ENCODE measurements at places on chromosomes 2 and 18.

- no peak for DNase-seq
These were observed 598.2 kb upstream of the SYT4 start for GRCh38 chr18:43875511-43875910.

DNA sequence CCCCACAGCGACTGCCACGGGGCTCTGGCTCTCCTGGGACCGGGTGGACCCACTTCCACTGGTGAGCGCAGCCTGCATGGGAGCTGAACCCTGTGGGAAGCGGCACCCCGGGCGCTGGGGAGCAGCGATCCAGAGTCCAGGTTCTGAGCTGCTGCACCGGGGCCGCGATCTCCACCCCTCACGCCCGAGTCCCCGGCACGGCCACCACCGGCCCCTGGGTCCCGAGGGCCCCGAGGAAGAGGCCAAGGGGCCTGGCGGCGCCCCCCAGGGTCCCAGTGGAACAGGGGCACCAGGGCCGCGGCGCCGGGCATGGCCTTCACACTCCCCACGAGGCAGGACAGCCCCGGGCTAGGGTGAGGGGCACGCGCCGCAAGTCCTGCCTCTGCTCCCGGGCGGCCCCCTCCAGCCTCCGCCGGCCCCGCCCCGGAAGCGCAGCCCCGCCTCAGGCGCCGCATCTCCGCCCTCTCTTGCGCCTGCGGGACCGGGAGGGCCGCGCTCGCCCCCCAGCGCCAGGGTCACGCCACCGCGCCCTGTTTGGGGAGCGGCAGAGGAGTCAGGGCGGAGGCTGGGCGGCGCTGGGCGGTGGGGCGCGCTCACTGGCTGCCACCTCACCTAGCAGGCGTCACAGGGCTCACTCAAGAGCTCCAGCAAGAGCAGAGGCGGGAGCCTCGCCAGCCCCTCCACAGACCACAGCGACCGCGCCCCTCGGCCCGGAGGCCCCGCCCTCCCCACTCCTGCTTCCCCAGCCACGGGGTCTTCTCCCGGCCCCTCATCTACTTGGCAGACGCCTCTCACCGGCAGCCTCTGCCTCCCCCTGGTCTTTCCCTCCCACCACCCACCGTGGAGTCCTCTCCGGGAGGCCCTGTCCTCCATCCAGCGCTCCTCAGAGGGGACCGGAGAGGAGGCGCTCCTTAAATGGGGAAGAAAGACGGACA, 26.8 kb downstream of the THAP4 start:
- DNase-seq: peak; percentile 49

- DNase-seq: no peak
These were observed 258.4 kb downstream of the BCL11A start for GRCh38 chr2:60294901-60295635.

- DNase-seq: no peak
These were observed 3.7 kb downstream of the SIGLEC15 start for GRCh38 chr18:45828917-45829811.

GRCh38 chr2:236054125-236054524, 114.1 kb downstream of the GBX2 start:
- DNase-seq: no peak

Data from astrocyte of the cerebellum (primary cell).